RWPE1 (cell line): ENCODE measurements at places on chromosomes 2 and 18.

- no peak for DNase-seq
Measured at GRCh38 chr2:213443921-213444320, 159.7 kb downstream of the SPAG16 start.

GRCh38 chr2:195732574-195732973, 75.5 kb downstream of the SLC39A10 start:
- DNase-seq = no peak

DNA sequence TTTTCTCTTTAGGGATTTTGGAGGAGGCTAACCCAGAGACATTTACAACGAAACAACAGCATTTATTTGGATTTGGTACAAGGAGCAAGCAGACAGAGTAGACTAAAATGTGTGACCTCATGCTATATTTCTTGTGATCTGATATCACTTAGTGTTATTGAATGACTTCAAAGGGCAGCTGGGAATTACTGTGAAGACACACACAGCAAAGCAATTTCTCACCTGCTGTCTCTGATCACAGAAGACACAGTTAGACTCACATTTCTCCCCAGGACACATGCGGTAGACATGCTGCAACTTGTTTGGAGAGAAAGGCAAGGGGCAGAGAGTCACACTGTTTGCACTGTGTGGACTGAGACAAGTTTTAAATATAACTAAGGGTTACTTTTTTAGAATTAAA, 67.5 kb downstream of the LTBP1 start:
- peak; percentile 50 for DNase-seq

DNA sequence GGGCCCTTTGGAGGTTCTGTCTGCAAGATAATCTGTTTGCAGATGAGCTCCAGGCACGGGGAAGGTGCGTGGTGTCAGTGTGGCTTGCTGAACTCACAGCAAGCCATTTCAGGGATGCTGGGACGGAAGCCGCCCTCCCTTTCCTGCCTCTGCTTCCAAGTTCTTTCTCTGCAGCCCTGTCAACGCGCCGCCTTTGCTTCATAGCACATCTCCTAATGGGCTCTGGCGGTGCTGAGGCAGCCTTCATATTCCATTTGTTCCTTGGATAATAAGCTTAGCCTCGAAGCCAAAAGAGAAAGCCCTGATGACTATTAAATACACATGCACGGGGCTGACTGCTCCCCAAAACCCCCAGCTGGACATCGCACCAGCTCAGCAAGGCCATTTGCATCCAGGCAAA, 81.7 kb upstream of the TAF1B start:
- no peak for DNase-seq

GRCh38 chr18:68263481-68263880, 451.4 kb downstream of the TMX3 start:
- peak; percentile 5 for DNase-seq

- DNase-seq = no peak
Measured at GRCh38 chr2:97646977-97647376, 1.1 kb downstream of the COX5B start.

DNA sequence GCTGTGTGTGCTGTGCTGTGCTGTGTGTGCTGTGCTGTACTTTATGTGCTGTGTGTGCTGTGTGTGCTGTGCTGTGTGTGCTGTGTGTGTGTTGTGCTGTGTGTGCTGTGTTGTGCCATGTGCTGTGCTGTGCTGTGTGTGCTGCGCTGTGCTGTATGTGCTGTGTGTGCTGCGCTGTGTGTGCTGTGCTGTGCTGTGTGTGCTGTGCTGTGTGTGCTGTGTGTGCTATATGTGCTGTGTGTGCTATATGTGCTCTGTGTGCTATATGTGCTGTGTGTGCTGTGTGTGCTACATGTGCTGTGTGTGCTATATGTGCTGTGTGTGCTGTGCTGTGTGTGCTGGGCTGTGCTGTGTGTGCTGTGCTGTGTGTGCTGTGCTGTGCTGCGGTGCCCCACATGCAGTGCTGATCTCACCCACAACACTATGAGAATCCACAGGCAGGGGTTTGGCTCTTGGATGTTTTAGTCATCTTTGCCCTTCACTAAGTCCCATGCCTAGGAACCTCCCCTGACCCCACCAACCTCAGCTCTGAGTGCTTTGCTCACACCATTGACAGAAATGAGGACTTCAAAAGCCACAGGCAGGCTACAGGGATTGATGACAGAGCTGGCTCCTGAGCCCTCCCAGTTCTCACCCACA, 30.5 kb upstream of the MAL start:
- no peak for DNase-seq

GRCh38 chr2:134175834-134176233, 78.0 kb upstream of the MGAT5 start:
- DNase-seq = no peak

DNA sequence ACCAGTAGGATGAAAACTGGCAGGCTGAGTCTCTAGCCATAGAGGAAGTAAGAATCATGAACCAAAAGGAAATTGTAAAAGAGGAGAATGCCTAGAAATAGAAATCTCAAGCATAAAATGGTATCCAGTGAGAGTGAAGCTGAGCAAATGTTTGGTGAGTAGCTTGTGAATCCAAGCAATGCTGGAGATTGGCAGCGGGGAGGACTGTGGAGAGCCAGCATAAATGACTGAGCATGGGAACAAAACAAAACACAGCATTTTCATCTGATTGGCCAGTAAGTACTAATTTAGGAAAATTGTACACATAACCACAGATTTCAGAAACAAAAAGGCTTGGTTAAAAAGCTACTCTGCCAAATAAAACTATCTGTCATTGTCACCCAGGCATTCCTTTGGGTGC, 390.0 kb downstream of the STK39 start:
- DNase-seq = no peak

- no peak for DNase-seq
Measured at GRCh38 chr18:74529811-74530583, 4.3 kb upstream of the CNDP1 start.

- DNase-seq = peak; percentile 23
Measured at GRCh38 chr2:17540093-17540812, at the start of gene VSNL1. Gene VSNL1, plus strand, starts transcription at chr2:17540696. Its CDS starts 51,379 bp downstream, at chr2:17592075.

DNA sequence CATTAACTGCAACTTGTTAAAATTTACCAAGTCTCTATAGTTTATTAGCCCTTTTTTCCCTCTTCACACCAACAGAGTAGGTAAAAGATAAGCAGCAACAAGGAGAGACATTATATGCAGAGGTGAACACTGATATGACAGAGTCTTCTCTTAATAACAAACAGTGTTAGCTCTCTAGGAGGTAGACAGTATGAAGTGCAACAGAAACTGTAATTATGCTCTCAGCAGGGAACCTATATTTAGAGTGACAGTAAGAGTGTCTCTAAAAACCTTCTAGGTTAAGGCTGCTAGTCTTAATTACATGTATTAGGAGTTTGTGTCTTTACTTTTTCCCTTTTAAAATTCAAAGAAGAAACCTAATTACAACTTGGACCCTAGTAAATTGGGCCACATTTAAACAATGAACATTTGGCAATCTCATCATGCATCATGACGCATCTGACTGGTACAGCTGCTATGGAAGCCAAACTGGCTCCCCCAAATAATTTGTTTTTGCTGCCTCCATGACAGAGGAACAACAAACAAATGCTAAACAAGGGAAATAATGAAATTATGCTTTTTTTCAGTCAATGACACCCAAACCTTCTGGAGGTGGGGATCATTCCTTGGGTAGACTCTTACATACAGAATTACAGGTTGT, 69.9 kb upstream of the MMADHC start:
- DNase-seq = no peak

- DNase-seq = no peak
Measured at GRCh38 chr18:13868501-13869271, 44.7 kb downstream of the MC5R start.

DNA sequence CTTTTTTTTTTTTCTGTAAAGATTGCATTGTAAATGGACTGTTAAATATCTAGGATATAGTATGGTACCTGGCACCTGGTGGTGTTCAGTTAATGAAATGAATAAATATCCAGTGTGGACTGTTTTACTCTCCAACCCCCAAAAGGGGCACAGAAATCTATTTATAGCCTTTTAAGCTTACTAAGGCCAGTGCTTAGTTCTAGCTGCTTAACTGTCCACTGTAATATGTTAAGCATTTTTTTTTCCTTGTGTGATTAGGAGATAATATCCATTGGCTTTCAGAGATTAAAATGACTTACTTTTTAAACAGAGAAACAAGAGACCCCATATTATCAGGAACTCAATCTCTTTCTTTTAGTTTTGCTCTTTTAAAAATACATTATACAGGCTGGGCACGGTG, 84.4 kb downstream of the ZNF532 start:
- DNase-seq = no peak

GRCh38 chr18:69980982-69981804, 33.5 kb upstream of the CD226 start:
- no peak for DNase-seq

- peak; percentile 42 for DNase-seq
Measured at GRCh38 chr2:54966165-54966832, 84.0 kb downstream of the RTN4 start.

- no peak for DNase-seq
Measured at GRCh38 chr2:14712111-14712510, 79.6 kb downstream of the LRATD1 start.

GRCh38 chr18:46868169-46868921, 49.0 kb downstream of the PIAS2 start:
- DNase-seq = no peak

DNA sequence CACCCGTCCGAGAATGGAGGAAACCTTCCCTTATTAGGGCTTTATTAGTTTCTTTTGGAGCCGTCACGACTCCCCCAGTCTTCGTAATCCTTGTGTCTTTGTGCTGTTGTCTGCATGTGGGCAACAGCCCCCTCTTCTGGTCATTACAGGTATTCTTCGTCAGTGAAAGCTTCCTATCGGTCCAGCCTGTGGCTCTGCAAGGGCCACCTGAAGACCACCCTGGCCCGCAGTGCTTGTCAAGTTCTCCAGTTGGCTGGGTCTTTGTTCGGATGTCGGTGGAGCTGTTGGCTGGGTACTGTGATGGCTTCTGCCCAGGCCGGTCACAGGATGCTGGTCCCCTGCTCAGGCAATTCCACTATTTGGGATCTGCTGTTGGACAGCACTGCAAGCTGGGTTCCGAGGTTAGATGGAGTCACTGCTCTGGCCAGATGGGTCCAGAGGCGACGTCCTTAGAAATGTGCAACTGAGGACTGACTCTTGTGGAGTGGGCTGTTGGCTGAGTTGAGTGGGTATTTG, 19.2 kb downstream of the E2F6 start:
- DNase-seq = peak; percentile 44

GRCh38 chr2:178479758-178480226, 465 bp upstream of the PLEKHA3 start:
- no peak for DNase-seq

DNA sequence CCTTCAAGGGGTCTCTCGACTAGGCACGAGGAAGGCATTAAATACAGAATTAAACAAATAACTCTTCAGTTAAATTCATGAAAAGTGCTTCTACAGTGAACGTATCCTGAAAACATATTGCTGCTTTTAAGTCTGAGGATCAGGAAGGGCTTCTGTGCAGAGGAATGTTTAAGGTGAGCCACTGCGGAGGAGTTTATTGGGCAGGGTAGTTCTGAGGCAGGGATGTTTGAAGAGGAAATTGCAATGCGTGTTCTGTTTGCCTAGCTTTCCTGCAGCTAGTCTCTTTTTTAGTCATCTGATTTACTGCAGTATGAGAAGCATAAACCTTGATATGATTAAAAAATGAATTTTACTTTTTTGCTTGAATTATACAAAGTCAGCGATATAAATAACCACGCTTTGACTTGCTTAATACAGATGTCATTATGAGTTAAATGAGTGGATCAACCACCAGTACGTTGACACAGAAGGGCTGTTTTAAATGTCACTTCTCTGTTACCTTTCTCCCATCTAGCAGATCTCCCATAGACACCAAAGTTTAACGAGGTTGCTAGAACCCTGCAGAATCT, 98.7 kb downstream of the CTNNA2 start:
- no peak for DNase-seq

DNA sequence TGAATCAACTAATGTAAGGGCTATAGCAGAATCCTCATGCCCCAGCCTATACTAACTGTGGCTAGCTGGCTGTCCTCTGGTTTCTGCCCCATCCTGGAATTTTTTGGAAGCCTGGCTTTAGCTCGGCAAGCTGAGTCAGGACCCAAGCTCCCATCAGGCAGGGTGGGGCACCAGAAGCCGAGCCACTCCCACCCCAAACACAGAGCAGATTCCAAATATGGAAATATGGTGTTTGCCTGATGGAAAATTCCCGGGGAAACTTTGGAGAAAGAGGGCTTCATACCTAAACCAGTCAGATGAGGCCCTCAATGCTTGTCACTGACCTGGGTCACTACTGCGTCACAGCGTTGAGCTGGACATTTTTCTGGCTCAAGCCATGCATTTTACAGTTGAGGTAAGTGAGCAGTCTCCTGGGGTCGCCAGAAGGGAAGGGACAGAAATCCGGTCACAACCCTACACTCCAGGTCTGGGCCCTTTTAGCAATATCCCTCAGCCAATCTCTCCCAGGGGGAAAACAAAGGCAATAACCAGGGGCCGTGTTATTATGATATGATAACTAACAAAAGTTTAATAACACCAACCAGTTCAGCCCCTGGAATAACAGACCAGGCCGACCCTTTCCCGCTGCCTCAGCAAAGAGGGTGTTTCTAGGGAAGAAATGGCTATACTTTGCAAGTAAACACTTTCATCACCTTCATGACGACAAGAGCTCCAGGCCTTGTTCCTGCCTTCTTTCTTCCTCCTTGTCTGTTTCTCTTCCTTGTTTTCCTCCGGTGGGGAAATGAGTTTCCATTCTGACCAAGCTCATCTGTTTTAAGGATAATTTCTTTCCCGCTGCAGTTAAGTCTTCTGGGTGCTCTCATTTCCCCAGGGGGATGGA, 37.7 kb downstream of the PSD4 start:
- DNase-seq = peak; percentile 88

- no peak for DNase-seq
Measured at GRCh38 chr2:979069-979928, 28.6 kb downstream of the SNTG2 start.

GRCh38 chr2:159226059-159226461, 60.4 kb downstream of the WDSUB1 start:
- DNase-seq = peak; percentile 27

DNA sequence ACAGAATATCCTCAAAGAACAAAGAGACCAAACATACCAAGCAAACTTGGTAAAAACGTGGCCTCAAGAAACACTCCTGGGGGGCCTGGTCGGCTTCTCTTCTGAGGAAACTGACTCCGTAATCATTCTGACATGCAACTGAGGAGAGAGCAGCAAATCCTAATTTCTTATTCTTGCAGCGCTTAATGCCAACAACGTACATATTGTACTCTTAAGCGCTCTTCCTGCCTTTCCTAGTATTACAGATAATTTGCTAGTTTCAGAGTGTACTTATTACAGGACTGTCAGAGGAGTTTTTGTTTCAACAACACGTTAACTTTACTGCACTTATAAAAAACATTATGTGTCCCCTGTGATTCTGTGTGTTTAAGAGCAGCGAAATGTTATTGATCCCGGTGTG, 64.9 kb downstream of the ZNF521 start:
- DNase-seq = no peak
